Stimulated activated naive CD8-positive, alpha-beta T cell treated with anti-CD3 and anti-CD28 coated beads, Interleukin-15, Interleukin-2, amounts not matched to agents 100 U/mL and 50 U/mL, for 24 hours (primary cell): ENCODE measurements at places on chromosomes 1 and 21.

DNA sequence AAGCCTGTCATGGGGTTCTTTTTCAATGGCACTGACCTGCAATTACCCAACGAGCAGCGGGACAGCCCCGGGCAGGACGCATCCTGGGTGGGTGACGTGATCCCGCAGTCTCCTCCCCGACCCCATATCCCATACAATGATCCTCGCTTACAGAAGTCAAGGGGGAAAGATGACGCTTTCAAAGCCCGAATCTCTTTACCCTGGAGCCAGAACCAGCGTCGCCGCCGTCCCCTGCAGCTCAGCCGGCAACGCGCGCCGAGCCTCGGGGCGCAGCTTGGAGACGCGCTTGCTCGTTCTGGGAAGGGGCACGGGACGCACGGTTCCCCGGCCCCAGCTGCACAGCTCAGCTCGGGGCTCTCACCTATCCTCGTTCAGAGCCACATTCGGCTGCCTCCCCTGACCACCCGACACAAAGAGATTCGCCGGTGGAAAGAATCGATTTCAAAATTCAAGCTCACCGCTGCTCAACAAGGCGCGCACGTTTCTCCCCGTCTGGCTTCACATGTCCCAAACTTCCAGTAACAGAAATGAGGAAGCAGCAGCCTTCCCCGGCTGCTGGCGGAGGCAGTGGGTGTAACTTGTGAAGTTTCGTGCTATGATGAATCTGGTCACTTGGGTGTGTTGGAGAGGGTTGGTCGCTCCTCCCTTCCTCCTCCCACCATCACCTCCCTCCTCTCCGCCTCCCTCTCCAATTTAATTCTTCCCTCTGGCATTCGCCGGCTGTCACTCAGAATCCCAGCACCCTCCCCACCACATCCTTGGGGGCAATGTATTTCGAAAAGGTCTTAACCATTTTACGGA is at the start of gene TIAM1:
Gene TIAM1 (minus strand): TSS at position 582 of the 801 bp plus-strand sequence. CDS start 77,289 bp downstream, outside the sequence.
- DNase-seq, result peak; percentile 50

DNA sequence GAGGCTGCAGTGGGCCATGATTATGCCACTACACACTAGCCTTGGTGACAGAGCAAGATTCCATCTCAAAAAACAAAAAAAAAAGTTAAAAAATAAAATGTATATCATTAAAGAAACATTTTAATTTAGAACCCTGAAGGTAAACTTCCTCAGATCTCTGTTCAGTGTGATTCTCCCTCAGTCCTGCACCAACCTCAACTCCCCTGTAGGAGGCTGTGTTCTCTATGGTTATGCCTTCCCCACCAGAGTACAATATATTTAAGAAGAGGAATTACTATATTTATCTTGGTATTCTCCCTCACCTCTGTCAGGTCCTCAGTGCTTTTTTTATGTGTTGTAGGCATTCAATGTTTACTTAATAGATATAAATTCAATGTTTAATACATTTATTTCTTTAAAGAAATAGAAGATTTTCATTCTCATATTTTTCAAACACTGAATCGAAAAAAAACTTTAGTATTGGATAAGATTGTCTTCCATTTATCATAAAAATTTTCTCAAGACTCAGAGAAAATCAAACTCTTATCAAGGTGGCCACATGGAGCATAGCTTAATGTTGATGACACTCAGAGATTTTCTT is 4.8 kb upstream of the LRRC8B start:
- DNase-seq, result peak; percentile 29

- no peak for DNase-seq
These were observed 18.7 kb downstream of the CTSK start for GRCh38 chr1:150789396-150789795.

DNA sequence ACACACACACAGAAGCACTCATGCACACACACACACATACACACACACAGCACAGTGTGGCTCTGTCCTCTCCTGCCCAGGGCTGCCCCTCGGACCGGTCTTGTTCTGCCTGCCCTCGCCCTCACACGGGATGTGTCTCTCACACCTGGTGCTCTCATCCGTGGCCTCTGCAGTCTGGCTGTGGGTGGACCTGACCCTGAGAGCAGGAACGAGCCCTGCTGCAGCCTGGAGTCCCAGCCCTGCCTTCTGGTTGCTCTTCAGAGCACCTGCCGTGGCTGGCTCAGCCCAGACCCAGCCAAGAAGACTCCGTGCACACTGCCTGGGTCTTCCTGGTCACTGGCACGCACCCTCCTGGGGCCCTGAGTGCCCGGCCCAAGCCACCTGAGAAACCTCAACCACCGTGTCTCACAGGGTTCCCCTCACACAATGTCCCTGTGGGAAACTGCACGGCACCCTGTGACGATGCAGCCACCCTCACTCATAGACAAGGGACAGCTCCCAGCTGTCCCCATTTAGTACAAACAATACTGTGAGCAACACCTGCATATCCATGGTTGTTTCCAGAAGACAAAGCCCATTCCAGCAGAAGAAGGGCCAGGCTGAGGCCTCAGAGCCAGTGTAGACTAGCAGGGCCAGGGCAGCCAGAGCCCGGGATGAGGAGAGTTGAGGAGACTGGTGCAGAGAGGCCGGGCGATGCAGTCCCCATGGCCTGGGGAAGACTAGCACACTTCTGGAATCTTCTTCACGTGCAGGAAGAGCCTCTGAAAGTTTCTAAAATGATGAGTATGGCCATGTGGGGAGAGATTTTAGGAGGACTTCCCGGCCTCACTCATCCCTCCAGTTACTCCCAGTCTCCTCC is 234.0 kb downstream of the NPHP4 start:
- DNase-seq, result no peak

GRCh38 chr1:214552174-214552608 is 789 bp upstream of the PTPN14 start:
- DNase-seq, result no peak

DNA sequence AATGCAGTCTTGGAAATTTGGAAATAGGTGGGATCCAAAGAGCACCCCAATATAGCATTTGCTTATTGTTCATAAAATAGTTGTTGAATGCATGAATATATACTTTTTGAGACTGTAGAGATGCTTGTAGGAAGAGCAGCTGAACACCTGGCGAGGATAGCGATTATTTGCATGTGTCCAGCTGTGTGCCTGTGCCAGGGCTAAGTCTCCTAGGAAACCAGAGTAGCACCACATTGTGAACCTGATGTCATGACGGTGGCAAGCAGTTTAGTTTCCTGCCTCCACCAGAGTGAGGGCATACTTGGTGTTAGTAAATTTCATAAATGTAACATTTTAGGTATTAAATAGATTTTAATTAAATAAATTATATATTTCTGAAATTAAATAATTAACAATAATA is 37.3 kb upstream of the IRF2BP2 start:
- no peak for DNase-seq

- DNase-seq, result no peak
These were observed 107.3 kb downstream of the RNF220 start for GRCh38 chr1:44512313-44512885.

- DNase-seq, result no peak
These were observed 53.2 kb downstream of the NCAM2 start for GRCh38 chr21:21051109-21052055.

- no peak for DNase-seq
These were observed 45.0 kb upstream of the KIRREL1 start for GRCh38 chr1:157948312-157949073.

- DNase-seq, result no peak
These were observed 211.4 kb upstream of the GREM2 start for GRCh38 chr1:240823357-240823756.

DNA sequence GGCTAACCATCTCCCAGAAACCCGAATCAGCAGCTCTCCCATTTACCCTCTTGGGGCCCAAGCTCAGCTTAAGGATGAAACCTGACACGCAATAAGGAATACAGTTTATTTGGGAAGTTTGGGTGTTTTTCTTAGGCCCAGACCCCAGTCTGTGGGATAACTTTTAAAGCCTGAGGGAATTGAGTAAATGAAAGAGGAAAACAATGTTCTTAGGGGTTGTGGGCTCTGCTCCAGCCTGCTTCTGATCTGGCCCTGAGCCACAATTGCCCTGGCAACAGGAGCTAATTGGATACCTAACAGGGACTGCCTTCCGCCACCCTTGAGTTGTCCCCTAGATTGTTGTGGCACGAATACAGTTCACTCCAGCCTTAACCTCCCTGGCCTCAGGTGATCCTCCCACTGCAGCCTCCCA is 20.1 kb downstream of the DYRK3 start:
- no peak for DNase-seq

GRCh38 chr1:113534130-113534817 is 144.0 kb downstream of the MAGI3 start:
- no peak for DNase-seq

GRCh38 chr21:35051287-35051818 is 2.3 kb upstream of the RUNX1 start:
- DNase-seq, result peak; percentile 85

- no peak for DNase-seq
These were observed 41.5 kb downstream of the CDK18 start for GRCh38 chr1:205545991-205546390.

DNA sequence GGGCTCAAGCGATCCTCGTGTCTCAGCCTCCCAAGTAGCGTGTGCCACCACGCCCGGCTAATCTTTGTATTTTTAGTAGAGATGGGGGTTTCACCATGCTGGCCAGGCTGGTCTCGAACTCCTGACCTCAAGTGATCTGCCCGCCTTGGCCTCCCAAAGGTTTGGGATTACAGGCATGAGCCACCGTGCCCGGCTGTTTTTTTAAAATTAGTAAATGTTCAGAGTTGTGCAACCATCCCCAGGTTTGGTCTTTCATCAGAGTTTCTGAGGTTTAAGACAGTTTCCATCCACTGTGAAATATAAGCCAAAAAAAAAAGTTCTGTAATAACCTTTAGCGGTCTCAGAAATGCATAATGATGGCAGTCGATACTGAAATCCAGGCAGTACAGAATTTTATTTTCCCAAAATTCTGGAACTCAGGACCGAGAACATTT is 550 bp upstream of the SYT11 start:
- DNase-seq, result peak; percentile 44

- no peak for DNase-seq
These were observed 95.1 kb downstream of the KIAA0319L start for GRCh38 chr1:35461966-35462651.

DNA sequence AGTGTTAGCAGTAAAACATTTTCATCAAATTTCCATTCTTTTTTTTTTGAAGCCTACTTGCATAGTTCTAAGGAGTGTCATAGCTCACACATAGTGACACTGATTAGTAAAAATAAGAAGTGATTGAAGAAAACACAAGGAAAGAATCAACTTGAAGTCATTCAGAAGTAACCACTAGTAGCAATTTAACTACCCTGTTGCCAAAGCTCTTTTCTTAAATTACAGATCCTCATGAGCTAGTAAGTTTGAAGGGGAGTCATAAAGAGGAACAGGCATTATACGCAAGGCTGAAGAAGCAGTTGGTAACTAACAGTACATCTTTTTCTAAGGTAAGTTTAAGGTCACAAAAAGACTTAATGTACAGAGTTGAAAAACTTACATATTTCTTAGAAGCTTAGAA is 332.2 kb downstream of the CHRM3 start:
- no peak for DNase-seq

DNA sequence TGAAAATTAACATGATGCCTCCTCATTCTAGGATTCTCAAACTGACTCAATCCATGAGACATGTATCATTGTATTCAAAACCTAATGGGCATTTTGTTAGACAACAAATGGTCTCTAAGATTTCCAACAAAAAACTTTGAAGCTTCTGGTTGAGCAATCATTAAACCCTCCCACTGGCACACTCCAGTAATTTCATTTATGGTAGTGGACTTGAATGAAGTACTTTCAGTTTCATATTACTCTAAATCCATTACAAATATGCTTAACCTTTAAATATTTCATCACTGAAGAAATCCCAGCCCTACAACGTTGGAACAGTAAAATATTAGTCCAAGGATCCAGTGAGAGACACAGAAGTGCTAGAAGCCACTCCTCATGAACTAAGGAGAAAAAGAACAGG is 43.5 kb downstream of the GBP6 start:
- DNase-seq, result no peak

- no peak for DNase-seq
These were observed 222.0 kb downstream of the CAMTA1 start for GRCh38 chr1:7006996-7007871.
